NCI-H345 (cell line): ENCODE measurements at places on chromosomes 4 and X.

DNA sequence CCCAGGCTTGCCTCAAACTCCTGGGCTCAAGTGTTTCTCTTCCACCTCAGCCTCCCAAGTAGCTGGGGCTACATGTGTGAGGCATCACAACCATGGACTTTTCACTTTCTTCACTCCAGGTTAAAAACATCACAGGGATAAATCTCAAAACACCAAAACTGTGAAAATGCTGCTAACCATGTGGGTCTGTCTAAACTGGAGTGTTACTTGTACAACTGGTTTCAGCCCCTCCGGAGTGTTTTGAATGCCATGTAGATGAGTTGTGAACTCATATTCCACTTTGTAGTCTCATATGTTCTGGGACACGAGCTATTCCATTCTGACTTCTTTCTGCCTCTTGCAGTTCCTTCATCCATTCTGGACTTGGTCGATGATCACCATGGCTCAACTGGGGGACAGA, 43.0 kb downstream of the PDGFRA start:
- no peak for DNase-seq

GRCh38 chr4:139720806-139721205, 55.2 kb downstream of the MGST2 start:
- DNase-seq, result no peak

GRCh38 chr4:146428298-146428697, 93.4 kb downstream of the SLC10A7 start:
- DNase-seq, result no peak

GRCh38 chrX:129077424-129078170, 445.7 kb downstream of the SMARCA1 start:
- DNase-seq, result no peak

- no peak for DNase-seq
Observed at GRCh38 chr4:64146030-64146429, 263.2 kb downstream of the TECRL start.

GRCh38 chr4:2006956-2007653, 1.7 kb downstream of the NELFA start:
- no peak for DNase-seq

GRCh38 chr4:162442128-162442527, 278.3 kb upstream of the FSTL5 start:
- DNase-seq, result no peak

DNA sequence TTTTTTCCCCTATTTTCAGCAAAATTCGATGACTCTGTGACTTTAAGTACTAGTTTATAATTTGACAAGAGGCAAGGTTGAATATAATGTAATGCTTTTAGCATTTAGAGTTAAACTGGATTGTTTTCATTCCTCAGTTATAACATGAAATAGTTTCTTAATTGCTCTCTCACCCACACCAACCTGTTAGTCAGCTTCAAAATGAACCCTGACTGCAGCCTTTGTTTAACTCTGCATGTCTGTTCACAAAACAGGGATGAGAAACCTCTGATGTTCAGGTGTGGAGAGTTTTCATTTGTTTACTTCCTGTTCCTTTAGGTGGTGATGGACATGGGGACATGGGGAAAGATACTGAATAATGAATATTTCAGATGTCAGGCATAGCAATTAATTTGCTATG, 49.9 kb upstream of the MND1 start:
- no peak for DNase-seq

DNA sequence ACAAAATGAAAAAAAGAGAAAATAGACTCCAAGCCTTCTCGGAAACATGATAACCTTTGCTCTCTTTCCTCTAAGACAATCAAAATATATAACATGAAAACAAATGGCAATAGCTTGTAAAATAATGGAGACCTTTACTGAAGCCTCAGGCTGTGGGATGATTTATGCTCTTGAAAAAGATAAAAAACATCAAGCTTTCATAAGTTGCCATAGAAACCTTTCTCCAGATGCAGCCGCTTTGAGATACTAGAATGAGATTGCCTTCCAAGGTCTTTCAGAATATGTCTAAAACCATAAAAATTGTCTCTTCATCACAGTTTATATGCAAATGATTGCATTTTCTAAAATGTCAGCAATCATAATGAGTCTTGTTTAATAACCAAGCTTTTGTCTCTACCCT, 31.6 kb downstream of the MAOB start:
- DNase-seq, result no peak

DNA sequence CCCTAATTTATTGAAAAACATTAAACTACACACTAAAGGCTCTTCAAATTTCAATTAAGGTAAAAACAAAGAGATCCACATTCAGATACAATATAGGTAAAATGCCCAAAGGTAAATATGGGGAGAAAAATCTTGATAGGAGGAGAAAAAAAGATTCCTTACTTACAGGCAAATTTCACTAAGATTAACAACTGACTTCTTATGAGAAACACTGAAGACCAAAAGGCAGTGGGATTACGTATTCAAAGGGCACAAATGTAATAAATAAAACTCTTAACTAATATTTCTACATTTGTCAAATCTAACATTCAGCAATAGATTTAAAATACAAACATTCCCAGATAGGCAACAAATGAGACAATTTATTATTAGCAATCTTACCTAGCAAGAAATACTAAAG, 829.3 kb downstream of the SH3BGRL start:
- DNase-seq, result no peak

GRCh38 chr4:26404743-26405206, 84.0 kb downstream of the RBPJ start:
- DNase-seq, result no peak

DNA sequence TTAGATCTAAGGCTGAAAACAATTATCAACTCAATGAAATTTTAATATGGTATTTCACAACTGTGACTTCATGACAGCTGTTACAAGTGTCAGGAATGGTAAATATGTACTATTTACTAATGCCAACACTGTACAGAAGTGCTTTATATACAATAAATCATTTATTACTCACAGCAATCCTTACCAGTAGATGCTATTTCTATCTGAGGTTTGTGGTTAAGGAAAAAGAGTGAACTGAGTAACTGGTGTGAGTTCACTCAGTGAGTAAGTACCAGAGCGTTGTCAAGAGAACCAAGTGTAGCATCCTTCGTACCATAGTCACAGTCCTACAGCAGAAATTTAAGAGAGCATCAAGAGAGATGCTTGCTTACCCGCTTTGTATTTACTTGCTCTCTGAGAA, 23.3 kb downstream of the MTHFD2L start:
- DNase-seq, result no peak

GRCh38 chr4:109511414-109511813, 48.6 kb upstream of the MCUB start:
- DNase-seq, result no peak

DNA sequence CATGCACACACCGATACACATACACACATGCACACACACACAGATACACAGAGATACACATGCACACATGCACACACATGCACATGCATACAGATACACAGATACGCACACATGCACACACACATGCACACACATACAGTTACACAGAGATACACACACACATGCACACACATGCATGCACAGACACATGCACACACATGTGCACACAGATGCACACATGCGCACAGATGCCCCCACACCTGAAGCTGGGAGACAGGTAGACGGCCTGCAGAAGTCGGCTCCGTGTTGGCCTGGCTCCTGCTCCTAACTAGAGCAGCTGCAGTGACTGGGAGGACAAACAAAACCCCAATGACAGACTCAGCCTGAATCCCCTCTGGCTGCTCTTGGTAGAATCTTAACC, 46.8 kb downstream of the PSAPL1 start:
- no peak for DNase-seq

GRCh38 chrX:20140420-20140819, 1.2 kb downstream of the EIF1AX start:
- DNase-seq, result no peak

DNA sequence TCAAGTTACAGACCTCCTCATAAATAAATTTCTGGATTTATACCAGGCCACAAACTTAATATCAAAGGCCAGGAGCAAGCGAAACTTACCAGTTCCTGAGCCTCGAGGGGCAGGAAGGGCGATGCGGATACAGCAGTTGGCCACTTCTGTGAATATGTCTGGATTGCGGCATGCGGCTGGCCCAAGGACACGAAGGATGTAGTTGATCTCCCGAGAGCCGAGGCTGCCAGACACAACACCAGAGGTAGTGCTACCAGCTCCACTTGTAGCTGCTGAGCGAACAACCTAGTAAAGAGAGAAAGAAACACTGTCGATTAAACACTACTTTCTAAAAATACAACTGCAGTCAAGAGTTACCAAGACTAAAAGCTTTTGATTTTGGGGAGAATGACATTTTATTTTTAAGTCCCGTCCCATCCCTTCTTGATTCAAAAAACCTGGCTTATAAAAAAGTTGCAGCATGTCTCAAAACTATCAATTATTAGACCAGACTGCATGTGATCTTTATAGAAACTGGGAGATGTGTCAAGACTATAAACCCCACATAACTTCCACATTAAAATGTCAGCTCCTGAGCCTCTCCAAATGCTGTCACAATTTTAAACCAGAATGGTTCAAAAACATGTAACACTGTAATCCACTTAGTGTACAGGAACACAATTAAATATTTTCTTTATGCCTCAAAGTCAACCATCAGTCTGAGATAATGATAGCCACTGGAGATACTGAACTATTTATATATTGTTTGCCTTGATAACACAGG, 105.6 kb downstream of the HUWE1 start:
- DNase-seq, result no peak
